ENCODE measurements at places on chromosomes 1 and 21.

GRCh38 chr21:41709965-41710822, 56.7 kb downstream of the RIPK4 start:
- DNase-seq, result no peak

DNA sequence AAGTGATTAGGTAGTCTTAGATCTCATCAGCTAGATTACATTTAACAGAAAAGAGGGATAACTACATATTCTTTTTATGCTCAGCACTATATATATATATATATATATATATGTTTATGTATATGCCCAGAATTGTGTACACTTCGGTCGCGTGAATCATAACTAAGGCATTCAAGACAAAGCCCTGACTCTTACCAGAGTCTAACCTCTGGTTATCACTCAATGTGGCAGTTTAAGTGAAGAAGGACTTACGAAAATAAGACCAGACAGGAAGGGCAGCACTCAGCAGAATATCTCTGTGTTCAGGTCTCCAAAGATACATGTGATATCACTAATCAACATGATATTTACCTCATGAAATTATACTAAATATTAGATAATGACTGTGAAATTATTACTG, 1326.7 kb downstream of the MRPL39 start:
- DNase-seq, result no peak

GRCh38 chr1:115433483-115433882, 95.4 kb upstream of the NGF start:
- no peak for DNase-seq

- no peak for DNase-seq
These were observed 12.9 kb upstream of the DISC1 start for GRCh38 chr1:231613419-231614349.

- DNase-seq, result no peak
These were observed 87.7 kb upstream of the LYPLAL1 start for GRCh38 chr1:219085988-219086387.

GRCh38 chr1:196607981-196608380, 259 bp downstream of the KCNT2 start:
- no peak for DNase-seq

GRCh38 chr1:9374748-9375341, 82.2 kb downstream of the SPSB1 start:
- no peak for DNase-seq

GRCh38 chr1:28199328-28200233, 23.1 kb upstream of the PTAFR start:
- no peak for DNase-seq

GRCh38 chr1:114154146-114154962, 685 bp upstream of the SYT6 start:
- no peak for DNase-seq

Measured in esophagus squamous epithelium (tissue), 5 donors.